Endodermal cell (in vitro differentiated cells): ENCODE measurements at places on chromosomes 11 and 22. TPM values are rescaled to one million over a fixed set of nuclear protein-coding genes. Genes with fewer than 3 reads are reported as not detected.

- DNase-seq: no peak
Observed at GRCh38 chr11:291281-292210, 2.6 kb downstream of the PGGHG start.

- DNase-seq: no peak
Observed at GRCh38 chr11:86809561-86809960, 9.2 kb downstream of the PRSS23 start.

GRCh38 chr11:133753150-133753549, 92.2 kb downstream of the SPATA19 start:
- DNase-seq: peak; percentile 45

DNA sequence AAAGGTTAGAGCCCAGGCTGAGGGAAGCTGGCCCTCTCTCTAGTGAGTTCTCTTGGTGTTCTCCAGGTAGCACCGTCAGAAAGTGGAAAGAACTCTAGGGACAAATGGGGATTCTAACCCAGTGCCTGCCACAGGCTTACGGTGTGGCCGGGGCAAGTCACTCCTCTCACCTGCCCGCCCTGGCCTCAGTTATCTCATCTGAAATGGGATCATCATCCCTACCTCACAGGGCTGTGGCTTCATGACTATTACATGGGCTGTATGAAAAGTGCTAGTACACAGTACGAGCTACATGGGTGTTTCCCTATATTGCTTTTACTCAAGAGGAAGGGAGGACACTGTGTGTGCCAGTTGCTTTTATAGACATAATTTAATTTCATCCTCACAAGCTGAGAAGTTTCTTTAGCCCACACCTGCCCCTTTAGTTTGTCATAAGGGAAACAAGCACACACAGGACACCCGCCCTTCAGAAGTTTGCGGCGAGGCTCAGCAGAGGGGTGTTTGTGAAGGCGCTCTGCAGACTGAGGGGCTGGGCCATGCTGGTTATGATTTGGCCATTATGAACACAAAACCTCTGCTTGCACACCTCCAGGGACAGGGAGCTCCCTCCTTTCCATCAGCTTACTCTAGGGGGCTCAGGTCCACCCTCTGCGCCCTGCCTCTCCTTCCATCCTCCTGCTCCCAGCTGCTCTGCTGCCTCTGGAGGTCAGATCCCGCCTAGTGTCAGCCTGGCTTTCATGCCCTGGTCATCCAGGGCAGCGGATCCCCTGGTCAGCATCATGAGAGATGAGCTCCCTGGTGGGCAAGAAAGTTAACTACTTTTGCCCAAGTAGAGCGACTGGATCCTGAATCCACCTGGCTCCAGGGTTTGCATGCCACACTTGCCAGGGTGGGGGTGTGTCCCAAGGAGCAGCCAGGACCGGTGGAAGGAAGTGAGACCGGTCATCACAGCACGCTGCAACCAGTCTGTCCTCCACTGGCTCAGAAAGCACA, 1.2 kb downstream of the KLHL35 start:
- peak; percentile 80 for DNase-seq

The OTOG gene
- total RNA-seq: 0.33 and 0.95 TPM in 2 replicates

The NXPE4 gene
- total RNA-seq: not detected in 2 replicates

The MYRF gene
- 41.1 to 61.7 TPM (median 60.8 TPM) in 3 replicates for total RNA-seq

The HEPN1 gene
- not detected in 2 replicates for total RNA-seq
